ENCODE measurements at places on chromosomes 5 and 9. TPM values are rescaled to one million over a fixed set of nuclear protein-coding genes. Genes with fewer than 3 reads are reported as not detected.

CAMK2A gene
- not detected for total RNA-seq

- no peak for DNase-seq
Measured at GRCh38 chr5:90233476-90233875, 176.1 kb downstream of the CETN3 start.

GRCh38 chr9:89278997-89279739 is 31.8 kb upstream of the CKS2 start:
- no peak for DNase-seq

GRCh38 chr9:126439402-126439765 is 112.8 kb downstream of the MVB12B start:
- no peak for DNase-seq

DNA sequence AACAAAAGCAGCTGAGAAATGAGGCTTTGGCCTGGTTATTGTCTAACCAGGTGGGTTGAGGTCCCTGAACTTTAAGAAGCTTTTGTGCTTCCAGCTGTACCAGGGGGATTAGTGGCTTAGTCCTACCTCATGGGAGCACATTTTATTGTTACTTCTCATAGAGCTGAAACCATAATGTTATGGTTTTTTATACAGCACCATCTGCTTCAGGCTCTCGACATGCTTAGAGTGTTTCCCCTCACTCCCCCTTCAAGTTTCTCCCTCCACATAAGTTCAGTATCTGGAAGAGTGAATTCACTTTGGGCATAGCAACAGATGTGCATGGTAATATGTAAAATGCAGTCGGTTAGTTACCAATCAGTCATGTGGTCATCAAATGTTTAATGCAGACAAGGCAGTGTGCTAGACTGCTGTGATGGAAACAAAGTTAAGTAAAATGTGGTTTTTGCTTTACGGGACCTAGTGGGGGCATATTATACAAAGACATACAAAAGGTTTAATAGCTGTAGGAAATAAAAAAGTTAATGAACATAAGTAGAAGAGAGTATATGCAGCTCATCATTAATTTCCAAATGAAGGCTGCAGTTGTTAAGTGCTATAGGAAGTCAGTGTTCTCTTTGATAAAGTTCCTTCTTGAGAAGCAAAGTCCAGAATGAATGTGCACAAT is 95.9 kb upstream of the SPRY4 start:
- DNase-seq: no peak

- no peak for DNase-seq
Measured at GRCh38 chr5:40572391-40572790, 107.3 kb upstream of the PTGER4 start.

SLC6A7 gene
- 22.9 TPM for total RNA-seq

- DNase-seq: no peak
Measured at GRCh38 chr9:684941-685340, 156.6 kb upstream of the DMRT1 start.

MVB12B gene
- 19.5 TPM for total RNA-seq

DNA sequence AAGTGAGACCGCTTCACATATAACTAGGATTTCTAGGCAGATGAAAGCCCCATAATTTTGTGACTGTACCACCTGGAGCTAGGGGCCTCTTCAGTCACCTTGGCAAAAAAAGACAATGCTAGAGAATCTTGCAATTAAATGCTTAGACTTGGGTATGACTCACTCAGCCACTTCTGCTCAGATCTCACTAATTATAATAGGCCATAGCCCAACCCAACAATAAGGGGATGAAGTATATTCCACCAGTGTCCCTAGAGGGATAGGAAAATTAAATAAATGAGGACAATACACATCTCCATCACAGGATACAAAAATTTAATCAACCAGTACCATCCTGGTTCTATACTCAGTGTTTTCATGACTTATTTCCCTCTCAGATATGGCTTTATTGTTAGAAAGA is 1079.9 kb upstream of the C9orf72 start:
- DNase-seq: no peak

DNA sequence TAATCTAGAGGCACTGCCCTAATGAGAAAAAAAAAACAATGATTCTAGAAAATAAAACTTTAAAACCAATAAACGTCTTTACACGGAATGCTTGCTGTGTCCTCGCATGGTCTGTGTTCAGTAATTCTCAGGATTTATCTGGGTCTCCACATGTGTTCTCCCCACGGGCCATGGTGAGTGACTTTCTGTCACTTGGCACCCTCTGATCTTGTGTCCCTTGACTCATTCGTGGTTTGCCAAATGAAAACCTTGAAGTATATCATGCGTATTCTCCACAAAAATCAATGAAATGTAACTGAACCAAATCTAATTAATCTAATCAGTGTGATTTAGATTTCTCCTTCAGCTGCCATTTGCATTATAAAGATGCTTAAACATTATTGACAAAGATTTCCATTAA is 48.0 kb downstream of the UBE2QL1 start:
- no peak for DNase-seq

CD274 gene
- total RNA-seq: not detected

LCN15 gene
- total RNA-seq: not detected

PCDHB13 gene
- total RNA-seq: 4.1 TPM

SLCO6A1 gene
- not detected for total RNA-seq

GRCh38 chr5:111975133-111975532 is 218.1 kb upstream of the NREP start:
- DNase-seq: no peak

GRCh38 chr9:23717505-23717904 is 108.5 kb downstream of the ELAVL2 start:
- DNase-seq: no peak

FGD3 gene
- 6.0 TPM for total RNA-seq

GRCh38 chr9:81868145-81868544 is 60.1 kb upstream of the SPATA31D4 start:
- DNase-seq: no peak

GRCh38 chr5:149597618-149598017 is 16.3 kb downstream of the ARHGEF37 start:
- DNase-seq: no peak

IL3 gene
- not detected for total RNA-seq

DNA sequence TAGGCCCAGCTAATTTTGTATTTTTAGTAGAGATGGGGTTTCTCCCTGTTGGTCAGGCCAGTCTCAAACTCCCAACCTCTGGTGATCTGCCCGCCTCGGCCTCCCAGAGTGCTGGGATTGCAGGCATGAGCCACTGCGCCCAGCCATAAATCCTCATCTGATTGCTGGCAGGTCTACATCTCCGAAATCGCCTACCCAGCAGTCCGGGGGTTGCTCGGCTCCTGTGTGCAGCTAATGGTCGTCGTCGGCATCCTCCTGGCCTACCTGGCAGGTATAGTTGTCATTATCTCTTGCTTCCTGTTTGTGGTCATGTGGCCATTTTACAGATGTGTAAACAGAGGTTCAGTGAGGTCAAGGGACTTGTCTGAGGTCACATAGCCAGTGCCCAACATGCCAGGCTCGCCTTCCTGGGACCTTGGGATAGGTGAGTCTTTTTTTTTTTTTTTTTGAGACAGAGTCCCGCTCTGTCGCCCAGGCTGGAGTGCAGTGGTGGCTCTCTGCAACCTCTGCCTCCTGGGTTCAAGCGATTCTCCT is 2.8 kb downstream of the SLC2A8 start:
- no peak for DNase-seq

TRIM36 gene
- total RNA-seq: 43.8 TPM

SLC25A2 gene
- total RNA-seq: not detected

- no peak for DNase-seq
Measured at GRCh38 chr5:39485079-39485478, 60.3 kb upstream of the DAB2 start.

TRPM6 gene
- 122 TPM for total RNA-seq

DNA sequence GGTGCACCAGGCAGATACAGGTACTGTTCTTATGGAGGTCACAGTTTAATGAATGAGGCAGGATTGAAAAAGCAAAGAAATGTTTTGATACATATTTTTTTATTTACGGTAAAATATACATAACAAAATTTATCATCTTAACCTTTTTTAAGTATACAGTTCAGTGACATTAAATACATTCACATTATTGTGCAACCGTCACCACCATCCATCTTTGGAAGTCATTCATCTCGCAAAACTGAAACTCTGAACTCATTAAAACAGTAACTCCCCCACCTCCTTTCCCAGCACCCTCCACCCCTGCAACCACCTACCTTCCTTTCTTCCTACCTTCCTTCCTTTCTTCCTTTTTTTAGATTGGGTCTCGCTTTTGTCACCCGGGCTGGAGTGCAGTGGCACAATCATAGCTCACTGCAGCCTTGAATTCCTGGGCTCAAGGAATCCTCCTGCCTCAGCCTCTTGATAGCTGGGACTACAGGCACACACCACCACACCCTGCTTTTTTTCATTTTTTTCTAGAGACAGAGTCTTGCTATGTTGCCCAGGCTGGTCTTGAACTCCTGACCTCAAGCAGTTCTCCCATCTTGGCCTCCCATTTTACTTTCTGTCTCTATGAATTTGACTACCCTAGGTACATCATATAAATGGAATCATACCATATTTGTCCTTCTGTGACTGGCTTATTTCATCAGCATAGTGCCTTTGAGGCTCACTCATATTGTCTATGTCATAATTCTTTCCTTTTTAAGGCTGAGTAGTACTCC is 22.5 kb upstream of the PSD2 start:
- DNase-seq: no peak

- DNase-seq: peak; percentile 48
Measured at GRCh38 chr5:107669096-107670031, 1.4 kb downstream of the EFNA5 start.

DNA sequence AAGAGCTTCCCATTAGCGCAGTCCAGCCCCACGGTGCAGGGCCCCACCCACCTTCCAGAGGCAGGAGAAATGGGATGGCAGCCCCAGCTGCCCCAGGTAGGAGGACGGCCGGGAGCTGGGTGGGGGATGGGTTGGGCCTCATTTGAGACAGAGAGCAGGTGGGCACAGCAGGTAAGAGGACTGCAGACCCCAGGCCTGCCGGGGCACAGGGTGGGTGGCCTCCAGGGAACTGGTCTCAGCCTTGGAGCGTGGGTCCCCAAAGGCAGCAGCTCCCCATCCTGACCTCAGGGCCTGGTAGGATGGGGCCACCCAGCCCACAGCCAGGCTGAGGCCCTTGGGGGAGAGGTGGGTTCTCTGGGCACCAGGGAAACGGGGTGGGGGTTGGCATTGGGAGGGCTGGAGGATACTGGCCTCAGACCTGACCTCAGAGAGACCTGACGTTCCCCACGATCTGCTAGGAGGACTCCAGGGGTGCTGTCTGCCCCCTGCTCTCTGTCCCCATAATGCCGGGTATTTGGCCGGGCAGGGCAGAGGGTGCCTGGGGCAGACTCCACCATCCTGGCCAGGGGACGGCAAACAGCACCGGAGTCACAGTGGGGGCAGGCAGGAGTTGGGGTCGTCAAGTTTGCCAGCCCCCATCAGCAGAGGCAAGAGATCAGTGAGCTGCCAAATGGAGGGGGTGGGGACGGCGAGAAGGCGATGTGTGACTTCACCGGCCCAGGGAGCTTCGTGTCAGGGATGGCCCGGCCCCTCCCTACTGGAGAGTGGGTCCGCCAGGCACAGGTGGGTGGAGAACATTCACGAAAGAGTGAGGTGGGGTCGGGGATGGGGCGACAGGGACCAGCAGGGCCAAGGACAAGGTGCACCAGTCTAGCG is 6.8 kb upstream of the QRFP start:
- DNase-seq: no peak

- DNase-seq: no peak
Measured at GRCh38 chr5:165224366-165225045, 1719.1 kb downstream of the MAT2B start.

DNA sequence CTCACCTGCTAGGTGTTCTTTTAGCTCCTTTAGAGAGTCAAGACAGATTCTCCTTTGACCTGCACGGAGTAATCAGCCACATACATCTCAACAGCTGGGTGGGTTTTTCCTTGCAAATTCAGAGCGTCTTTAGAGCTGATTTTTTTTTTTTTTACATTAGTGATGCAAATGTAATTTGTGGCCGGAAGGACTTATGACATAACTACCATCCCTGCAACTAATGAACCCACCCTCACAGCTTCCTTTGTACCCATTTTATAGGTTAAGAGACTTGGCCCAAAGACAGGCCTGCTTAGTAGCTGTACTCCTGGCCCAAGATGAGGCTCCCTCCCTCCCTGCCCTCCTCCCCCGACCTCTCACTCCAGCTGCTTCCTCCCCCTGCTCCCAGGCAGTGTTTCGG is 69.9 kb upstream of the NIPAL4 start:
- no peak for DNase-seq

GRCh38 chr5:8606231-8606630 is 737.3 kb downstream of the MTRR start:
- no peak for DNase-seq

PCDHGA7 gene
- total RNA-seq: 8.6 TPM

CYLC2 gene
- total RNA-seq: not detected

EIF4E1B gene
- not detected for total RNA-seq

FOXD4 gene
- total RNA-seq: 0.27 TPM

DNA sequence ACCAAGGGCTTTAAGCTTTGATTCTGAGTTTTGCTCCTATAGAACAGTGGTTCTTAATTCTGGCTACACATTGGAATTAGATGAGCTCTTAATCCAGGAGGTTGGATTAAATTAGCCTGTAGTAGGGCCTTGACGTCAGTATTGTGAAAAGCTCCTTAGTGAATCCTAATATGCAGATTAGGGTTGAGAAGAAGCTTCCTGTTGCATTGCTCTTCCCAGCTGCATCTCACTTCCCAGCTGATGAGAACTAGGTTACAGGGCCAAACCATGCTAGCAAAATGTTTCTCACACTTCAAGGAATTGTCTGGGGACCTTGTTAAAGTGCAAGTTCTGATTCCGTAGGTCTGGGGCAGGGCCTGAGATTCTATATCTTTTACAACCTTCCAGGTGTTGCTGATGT is 300.0 kb downstream of the ZSWIM6 start:
- no peak for DNase-seq

DNA sequence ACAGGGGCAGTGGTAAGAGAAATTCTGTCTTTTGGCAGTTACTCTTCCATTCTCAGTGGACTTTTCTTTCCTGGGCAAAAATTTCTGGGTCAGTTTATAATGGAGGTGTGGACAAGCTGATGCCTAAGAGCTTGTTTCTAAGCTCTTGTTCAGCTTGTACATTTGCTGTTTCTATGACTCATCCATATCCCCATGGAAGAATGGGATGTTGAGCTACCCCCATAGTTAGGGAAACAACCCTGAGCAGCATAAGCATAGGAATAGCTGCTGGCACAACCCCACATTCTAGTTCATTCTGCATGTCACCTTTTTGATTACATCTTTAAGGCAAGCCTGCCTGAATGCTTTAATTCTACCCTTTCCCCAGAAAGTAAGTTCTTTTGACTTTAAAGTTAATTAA is 173.3 kb downstream of the PSAT1 start:
- no peak for DNase-seq

HAPLN1 gene
- total RNA-seq: 3.1 TPM

- no peak for DNase-seq
Measured at GRCh38 chr5:76358-77169, 15.4 kb upstream of the PLEKHG4B start.
